ENCODE measurements at places on chromosomes 16 and 17. TPM values are rescaled to one million over a fixed set of nuclear protein-coding genes. Genes with fewer than 3 reads are reported as not detected.

DNA sequence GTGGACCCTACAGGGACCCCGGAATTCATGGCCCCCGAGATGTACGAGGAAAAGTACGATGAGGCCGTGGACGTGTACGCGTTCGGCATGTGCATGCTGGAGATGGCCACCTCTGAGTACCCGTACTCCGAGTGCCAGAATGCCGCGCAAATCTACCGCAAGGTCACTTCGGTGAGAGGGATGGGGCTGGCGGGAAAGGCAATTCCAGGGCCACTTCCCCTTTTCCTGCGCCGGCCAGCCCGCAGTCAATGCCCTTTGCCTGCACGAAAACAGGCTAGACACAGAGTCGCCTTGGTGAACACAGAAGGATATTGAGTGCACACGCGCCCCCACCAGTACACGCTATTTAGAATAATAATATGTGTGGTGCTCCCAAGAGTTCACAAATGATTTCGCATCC lies 4.0 kb downstream of the WNK4 start:
- no peak for ATAC-seq

- no peak for ATAC-seq
Observed at GRCh38 chr16:24054741-24055491, 201.2 kb upstream of the CACNG3 start.

- no peak for ATAC-seq
Observed at GRCh38 chr16:28591355-28591754, 5.5 kb downstream of the SULT1A2 start.

- no peak for ATAC-seq
Observed at GRCh38 chr17:36641877-36642845, 40.8 kb downstream of the MRM1 start.

The KRTAP4-5 gene
- total RNA-seq = not detected

The PHOSPHO1 gene
- total RNA-seq = 0.13 TPM

GRCh38 chr17:10106067-10106466 lies 92.3 kb downstream of the GAS7 start:
- ATAC-seq = no peak

The DHRS13 gene
- total RNA-seq = 4.0 TPM

The GNGT2 gene
- not detected for total RNA-seq

DNA sequence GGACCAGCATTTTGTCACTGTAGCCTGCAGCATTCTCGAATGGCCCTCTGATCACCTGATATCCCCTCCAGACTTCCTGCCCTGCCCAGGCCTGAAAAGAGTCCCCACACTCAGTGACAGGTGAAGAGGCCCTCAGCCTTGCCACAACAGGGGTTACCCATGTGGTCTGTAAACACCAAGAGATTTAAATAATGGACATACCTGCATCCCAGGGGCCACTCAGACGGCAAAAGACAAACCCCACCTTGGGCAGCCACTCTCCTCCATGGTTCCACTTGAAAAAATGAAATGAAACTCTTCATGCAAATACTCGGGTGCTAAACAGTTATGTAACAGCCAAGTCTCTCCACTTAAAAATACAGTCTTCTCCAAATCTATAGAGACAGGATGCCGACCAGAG lies 22.9 kb upstream of the PECAM1 start:
- no peak for ATAC-seq

- peak; percentile 23 for ATAC-seq
Observed at GRCh38 chr17:933312-934073, 46.1 kb downstream of the NXN start.

DNA sequence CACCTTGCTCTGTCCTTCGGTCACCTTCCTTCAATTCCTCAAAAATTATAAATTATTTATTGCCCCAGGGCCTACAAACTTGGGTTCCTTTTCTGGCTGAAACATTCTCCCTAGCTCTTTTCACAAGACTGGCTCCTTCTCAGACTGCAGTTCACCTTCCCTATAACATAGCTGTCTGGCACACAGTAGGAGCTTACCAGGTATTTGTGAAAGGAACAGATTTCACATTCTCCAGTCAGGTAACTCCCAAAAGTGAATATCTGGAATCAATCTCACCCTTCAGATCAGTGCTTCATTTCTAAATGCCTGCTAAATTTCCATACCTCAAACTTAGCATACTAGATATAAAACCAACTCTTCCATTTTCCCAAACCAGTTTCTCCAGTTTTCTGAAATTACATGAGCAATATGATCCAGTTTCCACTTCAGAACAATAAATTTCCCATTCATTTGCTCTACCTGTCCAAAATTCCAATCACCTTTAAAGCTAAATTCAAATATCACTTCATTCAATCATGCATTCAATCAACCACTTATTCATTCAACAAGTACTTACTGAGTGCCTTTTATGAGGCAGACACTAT lies 6.1 kb downstream of the RFFL start:
- no peak for ATAC-seq

DNA sequence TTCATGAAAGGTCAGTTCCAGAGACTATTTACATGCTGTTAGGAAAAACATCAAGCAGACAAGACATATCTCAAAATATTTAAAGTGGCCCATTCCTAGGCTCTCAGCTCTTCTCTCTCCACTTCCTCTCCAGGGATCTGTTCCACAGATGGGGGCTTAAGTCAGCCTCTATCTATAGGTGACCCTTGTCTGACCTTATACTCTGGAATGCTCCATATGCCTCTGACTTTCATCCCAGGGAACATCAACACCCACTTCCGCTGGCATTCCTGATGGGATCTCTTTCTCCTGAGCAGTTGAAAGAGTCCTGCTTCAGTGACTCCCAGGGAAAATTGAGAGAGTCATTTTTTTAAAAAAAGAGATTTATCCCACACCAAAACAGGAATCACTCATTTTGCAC lies 11.5 kb upstream of the WIPI1 start:
- ATAC-seq = no peak

The CACNG5 gene
- total RNA-seq = not detected

DNA sequence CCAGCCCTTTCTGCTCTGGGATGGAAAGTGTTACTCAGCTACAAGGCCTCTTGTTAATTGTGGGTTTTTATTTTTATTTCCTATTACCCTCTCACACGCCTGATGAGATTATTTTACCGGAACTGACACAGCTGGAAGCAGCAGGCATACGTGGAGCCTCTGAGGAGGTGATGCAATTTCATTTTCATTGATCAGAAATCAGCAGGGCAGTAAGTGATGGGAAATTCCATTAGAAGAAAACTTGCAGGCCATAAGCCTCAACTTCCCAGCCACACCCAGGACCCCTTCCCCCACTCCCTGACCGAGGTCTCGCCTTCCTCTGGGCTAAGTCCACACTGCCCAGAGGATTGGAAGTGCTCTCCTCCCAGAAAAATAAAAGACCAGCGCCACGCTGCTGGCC lies 69.7 kb downstream of the ZFHX3 start:
- peak; percentile 40 for ATAC-seq

DNA sequence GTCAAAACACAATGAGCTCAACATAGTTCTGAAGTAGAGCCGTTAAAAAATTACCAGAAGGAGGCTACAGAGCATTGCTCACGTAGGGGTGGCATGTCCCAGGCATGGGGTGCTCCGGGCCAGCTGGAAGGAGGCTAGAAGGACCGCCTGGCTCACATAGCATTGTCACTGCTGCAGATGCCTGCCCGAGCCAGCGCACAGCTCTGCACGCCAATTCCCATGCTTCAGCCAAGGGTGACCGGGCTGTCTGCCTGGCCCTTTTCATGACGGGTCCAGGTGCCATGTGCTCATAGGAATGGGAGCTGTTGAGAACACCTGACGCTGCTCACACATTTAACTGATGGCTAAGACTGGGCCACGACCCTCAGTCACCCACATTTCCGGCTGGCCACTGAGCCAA lies 228.9 kb upstream of the FOXF1 start:
- peak; percentile 41 for ATAC-seq

The OR4D1 gene
- not detected for total RNA-seq

DNA sequence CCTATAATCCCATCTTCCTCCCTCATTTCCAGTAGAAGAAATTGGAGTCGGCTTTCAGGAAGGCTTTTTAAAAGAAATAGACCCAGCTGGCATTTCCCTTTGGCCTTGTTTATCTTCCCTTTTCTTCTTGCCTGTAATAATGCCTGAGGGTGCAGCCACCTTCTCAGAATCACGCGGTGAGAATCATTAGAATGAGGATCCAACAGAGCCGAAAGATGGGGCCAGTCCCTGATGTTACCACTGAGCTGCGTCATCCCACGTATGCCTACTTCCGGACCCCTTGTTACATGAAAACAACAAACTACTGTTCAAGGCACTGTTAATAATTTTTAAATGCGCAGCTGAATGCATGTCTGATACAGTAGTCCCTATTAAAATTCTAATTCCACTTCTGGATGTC lies 24.1 kb downstream of the SDR42E1 start:
- no peak for ATAC-seq

The SOCS1 gene
- 6.4 TPM for total RNA-seq

DNA sequence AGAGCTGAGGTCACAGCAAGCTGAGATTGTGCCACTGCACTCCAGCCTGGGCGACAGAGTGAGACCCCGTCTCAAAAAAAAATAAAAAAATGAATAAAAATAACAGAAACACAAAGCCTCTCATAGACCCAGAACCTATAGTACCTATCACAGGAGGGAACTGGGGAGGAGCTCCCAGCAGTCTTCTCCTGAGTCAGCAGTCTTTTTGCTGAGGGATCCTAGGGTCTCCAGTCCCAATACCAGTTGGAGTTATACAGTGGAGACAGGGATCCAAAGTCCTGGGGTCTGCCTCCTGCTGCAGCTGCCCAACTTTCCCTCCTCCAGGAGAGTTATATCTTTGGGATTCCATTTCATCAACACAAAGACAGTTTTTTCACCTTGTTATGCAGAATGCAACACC lies 3.7 kb upstream of the TMUB2 start:
- ATAC-seq = no peak

DNA sequence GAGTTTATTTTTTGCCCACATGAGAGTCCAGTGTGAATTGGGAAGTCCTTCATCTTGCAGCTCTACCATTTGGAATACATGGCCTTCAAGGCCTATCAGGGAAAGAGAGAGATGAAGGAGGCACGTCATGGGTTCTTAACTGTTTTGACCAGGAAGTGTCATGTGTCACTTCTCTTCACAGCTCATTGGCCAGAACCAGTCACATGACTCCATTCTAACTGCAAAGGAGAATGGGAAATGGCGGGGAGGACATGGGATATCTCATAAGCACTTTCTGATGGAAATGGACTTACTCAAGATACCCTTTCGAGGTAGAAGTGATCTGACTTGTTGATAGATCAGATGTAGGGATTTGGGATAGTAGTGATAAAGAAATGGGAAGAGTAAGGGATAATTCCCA lies 57.9 kb upstream of the CES5A start:
- no peak for ATAC-seq

- no peak for ATAC-seq
Observed at GRCh38 chr17:74260525-74260850, 13.5 kb upstream of the DNAI2 start.

The ADAP2 gene
- total RNA-seq = 12.3 TPM

The NXPH3 gene
- total RNA-seq = 24.9 TPM

DNA sequence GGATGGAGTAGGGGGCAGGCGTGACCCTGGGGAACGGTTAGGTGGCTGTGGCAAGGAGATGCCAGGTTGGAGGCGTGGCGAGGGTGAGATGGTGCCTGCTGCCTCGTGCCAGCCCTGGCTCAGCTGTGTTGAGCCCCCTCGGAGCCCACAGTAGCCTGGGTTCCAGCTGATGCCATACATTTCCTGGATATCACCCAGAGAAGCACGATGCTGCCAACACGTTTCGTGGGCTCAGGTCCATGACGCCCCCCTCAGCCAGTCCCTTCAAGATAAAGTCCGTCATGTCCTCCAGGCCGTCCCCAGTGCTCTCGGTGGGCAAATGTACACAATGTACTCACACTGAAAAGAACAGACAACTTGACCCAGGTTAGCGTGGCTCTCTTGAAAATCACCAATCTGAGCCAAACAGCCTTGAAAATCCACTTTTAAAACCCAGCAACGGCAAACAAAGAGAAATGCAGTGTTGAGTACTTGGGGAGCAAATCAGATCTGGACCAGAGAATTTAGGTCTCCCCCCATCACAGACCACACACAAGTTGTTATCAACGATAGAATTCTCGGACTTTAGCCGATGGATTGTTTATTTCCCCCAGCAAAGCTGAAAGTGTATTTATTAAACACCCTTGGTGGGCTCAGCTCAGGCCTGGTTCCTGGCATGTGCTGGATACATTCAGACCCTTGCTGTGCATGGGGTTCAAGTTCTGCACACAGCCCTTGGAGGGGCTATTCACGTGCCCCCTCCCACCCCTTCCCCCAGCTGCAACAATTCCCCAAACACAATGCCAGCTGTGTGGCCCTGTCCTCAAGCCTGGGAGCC lies 102.8 kb upstream of the PLCG2 start:
- no peak for ATAC-seq

- ATAC-seq = peak; percentile 34
Observed at GRCh38 chr16:16093628-16094332, 129.5 kb downstream of the ABCC6 start.

- no peak for ATAC-seq
Observed at GRCh38 chr16:74623214-74623838, 16.4 kb upstream of the GLG1 start.

- no peak for ATAC-seq
Observed at GRCh38 chr17:81019563-81020442, 15.1 kb upstream of the BAIAP2 start.

The TLCD2 gene
- total RNA-seq = 5.1 TPM

The CMTM2 gene
- total RNA-seq = not detected

- no peak for ATAC-seq
Observed at GRCh38 chr16:73289232-73289631, 241.3 kb upstream of the ZFHX3 start.

DNA sequence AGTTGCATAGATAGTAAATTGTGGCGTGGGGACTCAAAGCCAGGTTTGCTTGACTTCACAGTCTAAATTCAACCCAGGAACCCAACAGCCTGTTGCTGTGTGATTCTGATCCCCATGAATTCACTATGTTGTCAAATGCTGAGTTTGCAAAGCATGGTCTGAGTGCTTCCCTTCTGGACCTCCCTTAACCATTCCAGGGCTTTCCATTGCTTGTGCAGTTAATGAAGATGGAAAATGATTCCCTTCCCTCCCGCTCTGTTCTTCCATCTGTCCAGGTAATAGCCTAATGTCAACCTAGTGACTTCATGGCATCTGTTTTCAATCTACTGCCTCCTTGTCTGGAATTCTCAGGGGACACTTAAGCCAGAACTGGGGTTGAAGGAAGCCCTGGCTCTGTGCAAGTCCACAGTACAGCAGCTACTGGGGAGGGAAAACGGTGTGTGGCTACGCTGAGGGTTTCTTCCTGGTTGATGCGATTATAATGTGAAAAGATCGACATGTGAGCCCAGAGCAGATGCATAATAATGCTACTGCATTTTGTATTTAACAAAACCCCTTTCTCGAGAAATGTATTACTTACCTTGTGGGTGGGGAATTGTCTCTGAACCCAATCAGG lies 206.7 kb downstream of the CDH13 start:
- ATAC-seq = no peak

The KIF2B gene
- total RNA-seq = not detected

GRCh38 chr17:60525328-60525684 lies 736 bp downstream of the APPBP2 start:
- peak; percentile 8 for ATAC-seq

The TUBG2 gene
- 25.4 TPM for total RNA-seq

DNA sequence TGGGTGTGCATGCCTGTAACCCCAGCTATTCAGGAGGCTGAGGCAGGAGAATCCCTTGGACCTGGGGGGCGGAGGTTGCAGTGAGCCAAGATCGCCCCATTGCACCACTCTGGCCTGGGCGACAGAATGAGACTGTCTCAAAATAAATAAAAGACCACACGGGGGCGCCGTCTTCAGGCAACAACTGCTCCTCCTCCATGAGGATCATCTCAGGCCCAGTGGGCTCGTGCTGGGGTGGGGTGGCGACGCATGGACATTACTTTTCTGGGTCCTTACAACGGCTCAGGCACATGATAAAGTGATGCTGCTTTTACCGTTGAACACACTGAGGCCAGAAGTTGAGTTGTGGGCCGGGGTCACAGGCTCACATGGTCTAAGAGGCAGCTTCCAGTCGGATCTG lies 56.2 kb downstream of the PRMT7 start:
- no peak for ATAC-seq

GRCh38 chr17:887551-888209 lies 91.9 kb downstream of the NXN start:
- peak; percentile 32 for ATAC-seq

Data from gastroesophageal sphincter (tissue), 4 donors.